ENCODE measurements at places on chromosomes 4 and X.

GRCh38 chr4:154610582-154610981 lies 1.9 kb downstream of the FGG start:
- DNase-seq = no peak

GRCh38 chr4:2797545-2798305 lies 4.8 kb downstream of the SH3BP2 start:
- DNase-seq = peak; percentile 22

DNA sequence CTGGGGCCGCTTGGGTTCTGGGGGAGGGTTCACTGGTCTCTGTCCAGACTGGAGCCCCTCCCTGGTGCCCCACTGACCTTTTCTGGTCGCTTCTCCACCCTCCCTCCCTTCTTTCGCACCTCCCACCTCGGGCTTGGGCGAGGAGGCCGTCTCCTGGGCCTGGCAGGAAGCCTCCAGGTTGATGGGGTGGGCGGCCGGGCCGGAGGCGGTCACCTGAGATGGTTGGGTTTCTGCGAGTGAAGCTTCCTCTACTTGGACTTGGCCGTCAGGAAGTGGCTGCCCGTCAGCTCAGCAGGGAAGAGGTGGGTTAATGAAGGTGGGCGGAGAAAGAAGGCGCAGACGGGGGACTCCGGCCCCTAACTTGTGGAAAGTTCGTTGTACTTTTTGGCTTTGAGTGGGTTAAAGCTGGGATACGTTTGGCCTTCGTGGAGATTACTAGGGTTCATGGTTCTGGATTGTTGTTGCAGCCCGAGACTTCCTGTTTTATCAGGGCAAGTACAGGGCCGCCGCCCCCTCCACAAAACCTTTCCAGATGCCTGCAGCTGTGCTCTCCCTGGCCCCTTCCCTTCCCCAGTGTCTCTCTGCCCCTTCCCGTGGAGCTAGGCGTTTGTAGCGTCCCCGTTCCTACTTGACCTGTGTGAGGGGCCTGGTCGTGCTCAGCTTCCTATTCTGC lies 1.2 kb downstream of the AKAP17A start:
- no peak for DNase-seq

GRCh38 chrX:1767026-1767425 lies 152.2 kb downstream of the ASMT start:
- DNase-seq = no peak

DNA sequence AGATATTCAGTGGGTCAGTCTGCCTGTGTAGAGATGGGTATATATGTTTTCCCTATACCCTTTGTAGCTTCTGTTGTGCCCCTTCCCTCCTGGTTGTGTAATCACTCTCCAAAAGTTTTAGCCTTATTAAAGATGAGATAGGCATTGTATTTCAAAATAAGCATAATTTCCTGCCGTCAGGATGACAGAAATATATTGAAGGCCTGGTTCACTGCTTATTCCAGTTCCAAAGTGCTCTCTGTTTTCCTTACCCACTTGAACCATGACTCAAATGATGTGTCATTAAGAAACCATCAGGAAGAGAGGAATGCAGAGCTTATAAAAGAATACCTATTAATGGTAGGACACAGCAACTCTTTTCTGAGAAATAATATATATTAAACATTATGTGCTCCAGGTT lies 178.5 kb downstream of the GABRB1 start:
- no peak for DNase-seq

- no peak for DNase-seq
Measured at GRCh38 chr4:107863416-107863815, 38.7 kb downstream of the SGMS2 start.

DNA sequence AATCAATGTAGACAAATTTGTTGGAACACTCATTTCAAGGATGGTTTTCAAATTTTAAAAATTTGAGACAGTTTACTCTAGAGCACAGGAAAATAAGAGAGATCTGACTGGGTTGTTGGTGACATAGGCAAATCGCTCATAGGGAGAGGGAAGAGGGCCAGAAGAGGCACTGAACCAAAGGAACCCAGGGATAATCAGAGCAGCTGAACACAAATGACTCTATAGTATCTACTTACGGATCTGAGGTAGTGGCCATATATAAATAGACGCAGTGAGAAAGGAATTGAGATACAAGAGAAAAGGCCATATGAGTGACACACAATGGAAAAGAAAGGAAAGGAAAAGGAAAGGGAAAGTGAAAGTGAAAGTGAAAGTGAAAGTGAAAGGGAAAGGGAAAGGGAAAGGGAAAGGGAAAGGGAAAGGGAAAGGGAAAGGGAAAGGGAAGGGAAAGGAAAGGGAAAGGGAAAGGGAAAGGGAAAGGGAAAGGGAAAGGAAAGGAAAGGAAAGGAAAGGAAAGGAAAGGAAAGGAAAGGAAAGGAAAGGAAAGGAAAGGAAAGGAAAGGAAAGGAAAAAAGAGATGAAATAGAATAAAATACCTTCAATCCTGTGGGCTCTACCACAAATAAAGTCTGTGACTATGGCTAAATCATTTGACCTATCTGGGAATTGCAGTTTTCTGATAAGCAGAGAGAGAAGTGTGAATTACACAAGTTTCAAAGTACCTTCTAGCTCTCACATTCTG lies 759.2 kb downstream of the DMD start:
- no peak for DNase-seq

DNA sequence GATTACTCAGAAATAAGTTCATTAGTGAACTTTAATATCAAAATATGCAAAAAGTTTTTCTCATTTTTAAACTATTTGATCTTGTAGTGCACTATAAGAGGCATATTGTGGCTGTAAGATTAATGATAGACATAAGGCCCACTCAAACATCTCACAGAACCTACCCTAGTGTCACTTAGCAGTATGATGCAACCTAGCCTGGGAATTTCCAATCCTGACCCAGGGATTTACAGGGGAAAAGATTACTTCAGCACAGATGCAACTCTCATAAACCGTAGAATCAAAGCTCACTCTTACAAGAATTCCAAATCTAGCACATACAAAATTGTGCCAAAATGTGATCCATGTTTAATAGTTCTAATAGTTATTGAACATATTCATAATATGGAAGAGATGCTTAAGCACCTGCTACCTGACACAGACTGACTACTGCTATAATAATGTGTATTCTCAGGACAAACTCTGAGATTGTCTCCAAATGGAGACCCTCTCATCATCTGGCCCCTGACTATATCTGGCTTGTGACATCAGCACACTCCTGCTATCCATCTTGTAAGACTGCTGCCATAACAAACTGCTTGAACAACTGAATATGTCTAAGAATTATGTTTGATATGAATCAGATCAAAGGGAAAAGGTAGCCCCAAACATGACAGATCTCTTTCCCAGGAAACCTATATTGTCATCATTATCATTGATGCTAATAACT lies 271.9 kb downstream of the PABPC4L start:
- DNase-seq = no peak

Data from T-helper 17 cell (primary cell).